ENCODE measurements at places on chromosomes 1 and 21. TPM values are rescaled to one million over a fixed set of nuclear protein-coding genes. Genes with fewer than 3 reads are reported as not detected.
A peak's percentile ranks its signal among the peaks of the same experiment; 100 is the strongest.

- H3K27me3 ChIP-seq, result no peaks in the 10 kb centered on the region
- DNase-seq, result no peak
- H3K4me3 ChIP-seq, result no peak overlapping the region
Observed at GRCh38 chr1:1330366-1331067, 563 bp upstream of the TAS1R3 start.

DNA sequence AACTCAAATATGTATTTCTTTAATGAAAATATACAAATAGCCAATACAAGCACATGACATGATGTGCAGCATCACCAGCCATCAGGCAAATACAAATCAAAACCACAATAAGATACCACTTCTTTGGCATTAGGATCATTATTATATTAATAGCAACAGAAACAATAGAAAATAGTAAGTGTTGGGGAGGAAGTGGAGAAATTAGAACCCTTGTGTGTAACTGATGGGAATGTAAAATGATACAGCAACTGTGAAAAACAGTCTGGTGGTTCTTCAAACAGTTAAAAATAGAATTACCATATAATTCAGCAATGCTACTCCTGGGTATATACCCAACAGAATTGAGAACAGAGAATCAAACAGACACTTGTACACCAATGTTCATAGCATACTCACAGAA, 40.8 kb upstream of the FCER1A start:
- H3K4me1 ChIP-seq, result no peaks in the 10 kb centered on the region
- peaks cover 6% of the 10 kb centered on the region for H3K36me3 ChIP-seq
- H3K27me3 ChIP-seq, result no peaks in the 10 kb centered on the region
- DNase-seq, result no peak
- no peak overlapping the region for H3K4me3 ChIP-seq

DNA sequence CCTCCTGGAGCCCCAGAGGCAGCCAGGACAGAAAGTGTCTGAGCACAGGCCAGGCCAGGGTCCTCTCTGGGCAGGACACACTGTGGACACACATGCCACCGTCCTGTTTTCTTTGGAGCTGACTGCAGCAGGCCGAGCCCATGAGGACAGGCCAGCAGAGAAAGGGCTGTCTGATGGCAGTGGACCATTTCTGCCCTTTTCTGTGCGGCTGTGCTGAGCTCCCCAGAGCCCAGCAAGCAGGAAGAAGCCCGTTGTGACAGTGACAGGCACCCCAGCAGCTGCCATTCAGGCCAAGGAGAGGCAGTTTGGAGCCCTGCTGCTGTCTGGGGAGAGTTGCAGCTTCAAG, 115.8 kb upstream of the ARHGEF16 start:
- H3K4me3 ChIP-seq, result no peak overlapping the region
- H3K4me1 ChIP-seq, result no peaks in the 10 kb centered on the region
- H3K27ac ChIP-seq, result no peak overlapping the region
- no peak for DNase-seq

- peaks cover 4% of the 10 kb centered on the region for H3K36me3 ChIP-seq
- H3K27ac ChIP-seq, result no peak overlapping the region
- DNase-seq, result no peak
- H3K27me3 ChIP-seq, result no peaks in the 10 kb centered on the region
- no peaks in the 10 kb centered on the region for H3K4me1 ChIP-seq
Observed at GRCh38 chr1:221284028-221284427, 404.8 kb downstream of the HLX start.

DNA sequence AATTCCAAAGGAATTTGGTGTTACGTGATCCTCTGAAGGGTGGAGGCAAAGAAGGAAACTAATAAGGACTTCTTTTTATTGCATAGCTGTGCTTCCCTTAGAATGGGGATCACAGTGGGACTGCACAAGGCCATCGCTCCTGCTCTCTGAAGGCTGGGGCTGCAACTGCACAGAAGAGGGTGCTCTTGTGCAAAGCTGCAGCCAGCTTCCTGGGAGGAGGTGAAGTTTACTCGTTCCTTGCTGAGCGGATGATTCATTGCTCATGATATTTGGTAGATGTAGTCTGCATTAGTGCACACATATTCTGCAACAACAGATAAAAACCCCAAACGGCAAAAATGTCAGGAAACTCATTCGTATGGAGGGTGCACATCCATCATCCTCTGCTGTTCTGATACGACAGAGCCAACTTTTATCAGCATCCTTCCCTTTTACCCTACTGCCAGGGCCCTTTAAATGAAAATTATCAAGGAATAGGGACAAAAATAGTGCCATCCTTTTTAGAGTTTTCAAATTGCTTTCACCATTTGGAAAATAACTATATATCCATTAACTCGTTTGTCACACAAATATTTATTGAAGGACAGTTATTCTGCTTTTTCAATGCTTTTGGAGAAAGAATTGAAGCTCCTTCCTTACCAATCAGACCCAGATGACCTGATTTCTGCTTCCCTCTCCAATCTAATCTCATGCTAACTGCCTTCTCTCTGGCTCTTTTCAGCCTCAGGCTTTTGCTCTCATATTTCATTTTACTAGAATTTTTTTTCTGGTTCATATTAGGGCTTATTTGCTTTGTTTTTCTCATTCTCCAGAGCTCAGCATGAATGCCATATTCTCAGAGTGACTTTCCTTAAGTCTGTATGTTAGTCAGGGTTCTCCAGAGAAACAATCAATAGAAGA, 263.6 kb downstream of the DUSP10 start:
- no peaks in the 10 kb centered on the region for H3K4me1 ChIP-seq
- no peaks in the 10 kb centered on the region for H3K27me3 ChIP-seq
- H3K36me3 ChIP-seq, result no peaks in the 10 kb centered on the region
- no peak overlapping the region for H3K4me3 ChIP-seq
- DNase-seq, result peak; percentile 65
- no peak overlapping the region for H3K27ac ChIP-seq

Gene UMODL1
- total RNA-seq, result not detected

Gene AKT3
- 27.8 TPM for total RNA-seq

Gene IRF2BP2
- total RNA-seq, result 80.3 TPM

Gene RPE65
- not detected for total RNA-seq

Data from H9 (cell line).